ENCODE measurements at places on chromosomes 7 and 10. TPM values are rescaled to one million over a fixed set of nuclear protein-coding genes. Genes with fewer than 3 reads are reported as not detected.
A peak's percentile ranks its signal among the peaks of the same experiment; 100 is the strongest.

GRCh38 chr10:119511828-119512515 lies 30.5 kb downstream of the RGS10 start:
- peaks cover 2% of the 10 kb centered on the region for H3K36me3 ChIP-seq
- no peak overlapping the region for H3K4me3 ChIP-seq
- DNase-seq, result no peak
- H3K27ac ChIP-seq, result no peak overlapping the region

Gene PNLIPRP2
- 0.24 TPM for total RNA-seq

- H3K4me1 ChIP-seq, result peaks cover 19% of the 10 kb centered on the region
- no peak overlapping the region for H3K4me3 ChIP-seq
- H3K36me3 ChIP-seq, result peaks cover 12% of the 10 kb centered on the region
- H3K27me3 ChIP-seq, result no peaks in the 10 kb centered on the region
Observed at GRCh38 chr7:78159545-78159944, 361.0 kb downstream of the PHTF2 start.

- no peak overlapping the region for H3K4me3 ChIP-seq
- no peaks in the 10 kb centered on the region for H3K4me1 ChIP-seq
- no peak overlapping the region for H3K27ac ChIP-seq
- H3K27me3 ChIP-seq, result no peaks in the 10 kb centered on the region
- no peak for DNase-seq
Observed at GRCh38 chr10:5014936-5015335, 11.3 kb upstream of the AKR1C2 start.

Gene THSD7A
- total RNA-seq, result 0.88 TPM

Gene MSS51
- 1.4 TPM for total RNA-seq

DNA sequence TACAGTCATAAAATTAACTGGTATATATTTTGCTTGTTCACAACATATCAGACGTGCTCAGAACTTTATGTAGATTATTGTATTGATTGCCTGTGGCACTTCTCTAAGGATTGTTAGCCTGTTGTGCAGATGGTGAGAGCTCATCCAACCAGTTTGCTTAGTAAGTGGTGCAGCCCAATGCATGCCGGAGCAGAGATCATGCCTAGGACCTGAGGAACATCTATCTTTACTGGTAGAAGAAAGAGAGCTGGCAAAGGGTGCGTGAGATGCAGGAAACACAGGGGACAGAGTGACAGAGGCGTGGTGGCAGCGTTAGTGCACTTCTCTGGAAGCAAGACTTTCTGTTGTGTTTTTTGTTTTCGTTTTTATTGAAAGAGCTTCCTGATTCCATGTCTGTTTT lies 35.9 kb downstream of the CCM2 start:
- H3K27ac ChIP-seq, result no peak overlapping the region
- H3K36me3 ChIP-seq, result peaks cover 21% of the 10 kb centered on the region
- no peak overlapping the region for H3K4me3 ChIP-seq
- no peak for DNase-seq
- H3K4me1 ChIP-seq, result no peaks in the 10 kb centered on the region
- H3K27me3 ChIP-seq, result no peaks in the 10 kb centered on the region

DNA sequence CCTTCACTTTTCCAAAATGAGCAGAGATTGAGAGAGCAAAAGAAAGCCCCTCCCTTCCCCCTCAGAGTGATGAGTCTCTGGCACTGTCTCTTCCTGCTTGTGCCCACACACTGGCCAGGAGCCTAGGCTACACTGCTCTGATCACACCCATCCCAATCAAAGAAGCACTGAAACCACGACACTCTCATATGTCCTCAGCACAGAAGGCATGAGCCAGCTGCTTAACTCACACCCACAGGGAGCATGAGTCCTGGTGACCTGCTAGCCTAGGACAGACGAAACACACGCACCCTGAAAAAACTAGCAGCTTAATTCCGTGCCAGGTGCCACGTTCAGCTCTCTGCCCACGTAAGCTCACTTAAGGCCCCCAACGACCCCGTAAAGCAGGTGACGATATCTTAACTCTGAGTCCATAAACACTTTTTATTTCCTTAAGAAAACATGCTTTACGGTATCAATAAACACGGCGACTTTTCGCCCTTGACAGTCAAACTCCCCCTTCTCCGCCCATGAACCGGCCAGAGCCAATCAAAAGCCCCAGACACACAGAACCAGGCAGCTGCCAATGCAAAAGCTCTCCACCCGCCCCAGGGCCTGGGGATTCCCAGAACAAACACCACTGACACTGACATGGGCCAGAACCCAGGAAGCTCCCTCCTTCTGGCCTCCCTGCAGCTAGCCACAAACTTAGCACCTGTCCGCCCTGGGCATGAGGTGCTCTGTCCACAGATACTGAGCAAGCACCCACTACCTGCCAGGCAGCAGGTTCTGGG lies 69.0 kb downstream of the TNRC18 start:
- peaks cover 16% of the 10 kb centered on the region for H3K27me3 ChIP-seq
- H3K4me1 ChIP-seq, result 0 out of 2 replicates have a peak, but pooled peaks cover 2% of the 10 kb centered on the region
- no peak overlapping the region for H3K4me3 ChIP-seq
- H3K36me3 ChIP-seq, result peaks cover 12% of the 10 kb centered on the region
- DNase-seq, result peak; percentile 74

- no peak for DNase-seq
- H3K27ac ChIP-seq, result no peak overlapping the region
- no peaks in the 10 kb centered on the region for H3K4me1 ChIP-seq
- no peaks in the 10 kb centered on the region for H3K27me3 ChIP-seq
- peaks cover 10% of the 10 kb centered on the region for H3K36me3 ChIP-seq
Observed at GRCh38 chr7:100673942-100674410, 436 bp downstream of the GNB2 start.

Gene GIMAP2
- not detected for total RNA-seq

GRCh38 chr10:84176836-84177474 lies 3.4 kb downstream of the GPR15LG start:
- H3K4me3 ChIP-seq, result no peak overlapping the region
- H3K27me3 ChIP-seq, result no peaks in the 10 kb centered on the region
- no peak overlapping the region for H3K27ac ChIP-seq
- no peaks in the 10 kb centered on the region for H3K36me3 ChIP-seq

All from H9 (cell line).